ENCODE measurements at places on chromosomes 6 and 20.

DNA sequence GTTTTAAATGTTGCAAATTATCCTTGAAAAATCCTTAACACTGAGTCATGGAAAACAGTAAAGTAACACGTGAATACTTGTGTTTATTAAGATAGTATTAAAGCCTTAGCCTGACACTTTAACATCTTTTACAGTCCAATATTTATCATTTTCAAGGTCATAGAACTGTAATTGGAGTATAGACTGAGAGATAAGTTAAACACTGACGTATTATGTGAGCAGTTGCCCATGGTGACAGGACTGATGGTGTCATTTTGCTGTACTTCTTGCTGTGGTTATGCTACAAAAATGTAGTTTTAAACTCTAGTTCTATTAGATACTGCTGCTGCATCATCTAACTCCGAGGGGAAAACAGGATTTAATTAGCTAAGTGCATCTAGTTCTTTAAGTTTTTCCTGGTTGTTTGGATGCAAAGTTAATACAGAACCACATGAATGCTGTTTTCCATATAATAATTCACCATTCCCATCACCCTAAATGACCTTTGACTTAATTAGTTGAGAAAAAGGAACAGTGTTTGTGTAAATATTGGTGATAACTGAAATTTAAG is 37.8 kb downstream of the SLC2A12 start:
- DNase-seq = no peak

- no peak for DNase-seq
Measured at GRCh38 chr6:10740061-10740460, 7.5 kb upstream of the TMEM14B start.

GRCh38 chr20:21126581-21126870 is 644 bp downstream of the KIZ start:
- no peak for DNase-seq

- no peak for DNase-seq
Measured at GRCh38 chr6:161919691-161920090, 645.8 kb upstream of the AGPAT4 start.

GRCh38 chr6:146805546-146806325 is 207.0 kb downstream of the ADGB start:
- no peak for DNase-seq

- DNase-seq = no peak
Measured at GRCh38 chr6:30113841-30114240, 951 bp upstream of the TRIM31 start.

DNA sequence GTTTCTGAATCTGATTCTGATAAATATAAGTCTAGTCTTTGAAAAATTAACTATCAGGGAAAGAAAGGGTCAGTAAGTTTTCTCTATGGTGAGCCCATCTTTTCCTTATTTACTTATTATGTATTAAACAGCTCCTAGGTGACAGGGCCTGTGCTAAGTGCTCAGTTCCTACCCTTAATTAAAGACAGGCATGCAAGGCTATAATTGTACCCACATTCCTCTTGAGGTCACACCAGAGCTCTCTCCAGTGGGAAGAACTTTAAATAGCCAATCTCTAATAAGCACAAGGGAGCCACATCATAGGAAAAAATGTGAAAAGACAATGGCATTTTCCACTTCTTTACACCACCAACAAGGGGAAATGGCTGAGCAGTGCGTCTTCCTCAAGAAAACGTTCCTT is 421.8 kb upstream of the SLC35B3 start:
- DNase-seq = no peak

DNA sequence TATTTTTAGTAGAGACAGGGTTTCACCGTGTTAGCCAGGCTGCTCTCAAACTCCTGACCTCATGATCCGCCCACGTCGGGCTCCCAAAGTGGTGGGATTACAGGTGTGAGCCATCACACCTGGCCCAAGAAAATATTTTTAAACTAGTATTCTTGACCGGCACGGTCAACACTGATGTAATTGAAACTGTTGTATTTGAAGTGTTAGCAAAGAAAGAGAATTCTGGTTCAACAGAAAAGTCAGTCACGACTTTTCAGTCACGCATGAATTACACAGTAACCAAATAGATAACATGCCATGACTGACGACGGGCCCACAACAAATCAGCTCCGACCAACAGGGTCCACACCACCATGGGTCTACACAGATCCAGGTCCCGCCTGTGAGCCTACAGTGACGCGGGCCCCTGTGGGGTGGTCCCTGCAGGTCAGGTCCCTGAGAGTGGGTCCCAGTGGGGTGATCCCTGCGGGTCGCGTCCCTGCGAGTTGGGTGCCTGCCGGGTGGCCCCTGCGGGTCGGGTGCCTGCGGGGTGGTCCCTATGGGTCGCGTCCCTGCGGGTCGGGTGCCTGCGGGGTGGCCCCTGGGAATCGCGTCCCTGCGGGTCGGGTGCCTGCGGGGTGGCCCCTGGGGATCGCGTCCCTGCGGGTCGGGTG is 1.0 kb downstream of the GMEB2 start:
- DNase-seq = no peak

DNA sequence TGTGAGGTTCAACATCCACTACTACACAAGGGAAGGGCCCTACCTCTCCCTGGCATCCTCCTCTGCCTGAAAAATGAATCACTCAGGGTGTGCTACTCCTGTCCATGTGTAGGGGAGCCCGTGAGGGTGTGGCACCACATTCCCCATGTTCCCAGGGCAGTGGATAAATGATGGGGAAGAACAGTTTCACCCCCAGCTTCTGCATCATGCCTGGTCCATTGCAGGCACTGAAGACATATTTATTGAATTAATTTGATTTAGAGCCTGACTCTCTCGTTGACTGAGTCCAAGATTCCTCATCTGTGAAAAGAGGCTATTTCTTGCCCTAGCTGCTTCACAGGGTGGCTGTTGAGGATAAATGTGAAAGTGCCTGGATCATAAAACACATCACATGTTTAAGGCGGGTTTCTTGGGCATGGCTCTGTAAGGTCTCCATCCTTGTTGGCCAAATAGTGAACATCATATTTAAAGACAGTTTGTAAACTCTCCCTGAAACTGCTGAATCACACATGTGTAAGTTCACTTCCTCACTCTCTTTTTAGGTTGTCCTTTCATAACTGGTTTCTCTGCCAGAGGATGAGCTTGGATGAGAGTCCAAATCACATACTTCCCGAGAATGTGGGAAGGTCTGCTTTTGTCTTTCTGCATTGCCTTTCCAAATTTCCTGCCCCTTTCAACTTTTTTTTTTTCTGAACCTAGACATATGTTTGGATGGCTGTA is 79.7 kb upstream of the FYN start:
- DNase-seq = no peak

DNA sequence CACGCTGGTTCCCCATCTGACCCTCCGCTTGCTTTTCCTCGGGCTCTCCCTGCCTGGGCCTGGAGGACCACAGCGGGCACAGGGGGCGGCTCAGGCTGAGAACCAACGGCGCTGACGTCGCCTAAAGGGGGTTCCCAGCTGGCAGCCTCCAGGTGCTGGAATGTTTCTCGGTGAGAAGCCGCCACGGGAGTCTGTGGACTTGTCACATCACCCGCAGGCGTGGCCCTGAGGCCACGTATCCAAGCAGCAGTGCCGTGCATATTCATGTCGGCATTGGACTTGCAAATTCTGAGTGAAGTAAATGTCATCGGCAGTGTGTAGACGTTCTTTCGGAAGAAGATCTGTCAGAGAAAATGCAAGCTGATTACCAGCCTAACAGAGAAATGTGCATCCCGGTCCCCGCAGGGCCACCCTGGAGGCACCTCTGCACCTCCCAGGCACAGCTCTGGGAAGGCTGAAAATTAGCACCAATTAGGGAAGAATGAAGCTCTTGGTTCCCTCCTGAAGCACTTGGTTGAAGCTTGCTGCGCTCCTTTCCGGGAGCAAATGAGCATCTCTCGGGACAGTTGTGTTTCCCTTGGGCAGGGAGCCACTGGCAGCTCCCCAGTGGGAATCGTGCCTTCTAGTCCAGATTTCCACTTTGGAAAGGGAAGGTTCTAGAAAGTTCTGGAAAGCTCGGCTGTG is 24.3 kb downstream of the NTSR1 start:
- DNase-seq = no peak

DNA sequence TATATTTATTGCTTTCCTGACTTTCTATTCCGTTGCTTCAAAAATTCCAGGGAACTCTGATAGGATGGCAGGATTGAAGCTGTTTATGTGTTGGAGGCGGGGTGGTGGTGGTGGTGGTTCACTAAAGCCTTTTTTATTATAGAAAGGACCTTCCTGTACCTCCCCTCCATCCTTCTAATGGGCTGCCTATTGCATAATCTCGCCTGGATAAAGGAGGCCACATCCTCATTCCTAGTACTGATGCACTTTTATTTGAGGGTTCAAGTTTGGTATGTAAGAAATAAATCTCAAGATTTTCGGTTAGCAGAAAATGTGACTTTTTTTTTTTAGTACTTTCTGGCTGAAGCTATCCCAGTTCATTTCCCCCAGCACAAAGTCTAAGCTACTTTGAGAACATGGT is 18.7 kb upstream of the CTAGE9 start:
- DNase-seq = no peak

DNA sequence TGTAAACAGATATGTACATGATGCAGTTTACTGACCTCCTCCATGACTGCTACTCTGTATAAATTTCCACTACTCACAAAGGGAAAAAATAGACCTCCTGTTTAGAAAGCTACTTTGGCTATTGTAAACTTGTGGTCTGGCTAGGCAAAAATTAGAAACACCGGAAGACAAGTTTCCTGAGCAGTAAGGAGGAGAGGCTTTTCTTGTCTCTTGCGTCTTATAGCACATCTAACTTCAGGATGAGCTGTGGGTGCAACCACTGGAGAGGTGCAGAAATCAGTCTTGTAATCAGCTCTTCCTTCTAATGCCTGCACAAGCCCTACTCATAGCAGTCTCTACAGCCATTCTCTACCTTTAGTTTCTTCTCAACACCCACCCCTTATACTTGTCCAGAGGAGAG is 296.5 kb upstream of the SLC35B3 start:
- no peak for DNase-seq

DNA sequence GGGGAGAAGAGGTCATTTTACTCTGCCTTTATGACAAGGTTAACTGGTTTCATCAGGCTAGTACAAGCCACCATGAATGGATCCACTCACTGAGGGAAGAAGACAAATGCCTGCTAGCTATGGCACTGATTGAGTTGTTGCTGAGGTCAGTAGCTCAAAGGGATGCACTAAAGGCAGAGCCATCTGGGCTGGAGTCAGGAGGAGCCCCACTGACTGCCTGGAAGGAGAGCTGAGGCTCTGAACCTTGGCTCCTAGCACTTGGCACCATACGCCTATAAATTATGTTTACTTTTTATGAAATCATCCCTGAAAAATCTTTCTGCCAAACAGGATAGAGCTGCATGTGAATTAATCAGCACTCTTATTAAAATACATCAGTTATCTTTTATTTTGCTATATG is 104.6 kb downstream of the DTD1 start:
- no peak for DNase-seq

DNA sequence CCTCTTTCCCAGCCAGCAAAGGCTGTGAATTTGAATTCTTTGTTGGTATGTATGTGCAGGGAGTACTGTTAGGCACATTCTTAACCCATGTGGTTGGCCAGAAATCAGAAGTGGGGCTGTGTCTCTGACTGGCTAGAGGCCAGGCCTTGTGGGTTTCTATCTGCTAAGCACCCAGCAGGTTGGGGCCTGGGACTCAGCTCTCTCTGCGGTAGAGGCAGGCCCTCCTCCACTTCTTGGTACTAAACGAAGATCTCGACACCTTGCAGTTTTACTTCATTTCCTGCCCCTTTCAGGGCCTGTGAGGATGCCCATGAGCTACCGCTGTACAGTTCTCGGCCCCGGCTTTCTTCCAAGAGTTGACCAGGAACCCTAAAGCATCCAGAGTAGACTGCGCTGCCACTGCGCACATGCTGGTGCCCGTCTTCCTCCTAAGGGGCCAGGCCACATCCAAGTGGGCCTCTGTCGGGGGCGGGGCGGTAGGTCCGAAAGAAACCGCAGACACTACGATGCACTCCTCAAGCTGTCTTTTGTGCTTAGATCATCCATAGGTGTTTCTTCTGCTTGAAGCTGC is 51.1 kb downstream of the TCP11 start:
- no peak for DNase-seq

GRCh38 chr6:112931832-112932231 is 584.7 kb downstream of the RFPL4B start:
- DNase-seq = no peak

GRCh38 chr6:129476248-129476564 is 233.8 kb downstream of the ARHGAP18 start:
- DNase-seq = no peak

DNA sequence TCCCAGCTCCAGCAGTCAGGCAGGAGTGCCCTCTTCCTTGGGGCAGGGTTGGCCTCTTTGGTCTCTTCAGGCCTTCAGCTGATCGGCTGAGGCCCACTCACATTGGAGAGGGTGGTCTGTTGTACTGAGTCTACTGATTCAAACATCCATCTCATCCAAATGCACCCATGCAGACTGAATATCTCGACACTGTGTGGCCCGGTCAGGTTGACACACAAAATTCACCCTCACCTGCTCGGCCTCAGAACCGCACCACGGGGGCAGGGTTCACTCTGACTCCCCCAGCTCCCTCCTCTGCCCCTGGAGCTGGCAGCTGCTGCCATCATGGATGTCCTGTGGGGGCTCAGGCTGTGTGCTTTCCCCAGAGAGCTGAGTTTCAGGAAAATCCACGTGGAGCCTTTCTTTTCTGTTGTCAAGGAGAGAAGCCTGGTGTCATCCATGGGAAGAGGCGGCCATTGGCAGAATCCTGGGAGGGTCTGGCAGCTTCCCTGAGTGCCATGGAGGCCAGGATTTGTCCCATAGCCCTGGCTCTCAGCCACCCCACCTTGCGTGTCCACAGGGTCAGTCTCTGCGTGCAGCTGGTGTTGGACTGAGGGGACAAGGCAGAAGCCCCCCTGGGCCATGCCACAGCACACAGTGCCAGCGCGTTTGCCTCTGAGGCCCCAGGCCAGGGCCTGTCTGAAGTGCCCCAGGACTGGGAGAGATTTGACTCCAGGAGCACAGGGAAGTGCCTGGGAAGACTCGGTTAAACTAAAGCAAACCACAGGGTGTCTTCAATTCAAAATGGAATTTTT is 114.1 kb downstream of the ERMARD start:
- DNase-seq = no peak

DNA sequence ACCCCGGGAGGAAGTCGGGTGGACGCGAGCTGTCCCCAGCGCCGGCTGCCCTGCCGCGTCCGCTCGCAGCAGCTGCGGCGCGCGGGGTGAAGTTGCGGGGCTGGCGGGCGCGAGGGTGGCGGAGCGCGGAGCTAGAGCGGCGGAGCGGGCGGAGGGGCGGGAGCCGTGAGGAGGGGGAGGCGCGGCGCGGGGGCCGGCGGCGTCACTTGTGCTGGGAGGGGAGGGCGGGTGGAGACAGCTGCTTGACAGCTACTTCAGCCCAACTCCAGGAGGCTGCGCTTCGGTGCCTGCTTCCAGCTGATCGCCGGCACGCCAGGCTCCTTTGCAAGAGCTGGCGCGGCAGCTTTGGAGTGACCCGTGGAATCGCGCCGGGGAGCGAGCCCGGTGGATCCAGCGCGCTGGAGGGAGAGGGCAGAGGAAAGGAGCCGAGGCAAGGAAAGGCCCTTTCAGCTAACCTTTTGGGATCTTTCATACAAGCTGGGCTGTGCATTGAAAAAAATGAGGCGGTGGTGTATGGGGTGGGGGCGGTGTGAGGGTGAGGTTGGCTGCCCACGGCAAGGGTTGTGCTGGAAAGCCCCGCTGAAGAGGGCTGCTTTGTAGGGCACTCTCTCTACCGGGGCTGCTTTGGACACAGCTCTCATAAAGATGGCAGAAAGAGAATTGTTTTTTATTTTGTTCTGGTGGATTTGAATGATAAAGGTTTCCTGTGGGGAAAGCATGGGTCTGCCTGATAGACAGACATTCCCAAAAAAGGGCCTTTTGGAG is 24.6 kb downstream of the RIPOR2 start:
- DNase-seq = no peak

GRCh38 chr20:46955601-46956556 is 61.2 kb downstream of the EYA2 start:
- DNase-seq = no peak

GRCh38 chr6:22349051-22349450 is 52.2 kb upstream of the PRL start:
- DNase-seq = no peak

Measured in HuH-7.5 (cell line).